ENCODE measurements at places on chromosomes 1 and 21. TPM values are rescaled to one million over a fixed set of nuclear protein-coding genes. Genes with fewer than 3 reads are reported as not detected.

PTPN14 gene
- 26.3 TPM for total RNA-seq

ADAM30 gene
- total RNA-seq, result not detected

PERM1 gene
- total RNA-seq, result not detected

DMRTA2 gene
- not detected for total RNA-seq

All from cardiac ventricle fibroblast (primary cell).